ENCODE measurements at places on chromosomes 16 and 17.

DNA sequence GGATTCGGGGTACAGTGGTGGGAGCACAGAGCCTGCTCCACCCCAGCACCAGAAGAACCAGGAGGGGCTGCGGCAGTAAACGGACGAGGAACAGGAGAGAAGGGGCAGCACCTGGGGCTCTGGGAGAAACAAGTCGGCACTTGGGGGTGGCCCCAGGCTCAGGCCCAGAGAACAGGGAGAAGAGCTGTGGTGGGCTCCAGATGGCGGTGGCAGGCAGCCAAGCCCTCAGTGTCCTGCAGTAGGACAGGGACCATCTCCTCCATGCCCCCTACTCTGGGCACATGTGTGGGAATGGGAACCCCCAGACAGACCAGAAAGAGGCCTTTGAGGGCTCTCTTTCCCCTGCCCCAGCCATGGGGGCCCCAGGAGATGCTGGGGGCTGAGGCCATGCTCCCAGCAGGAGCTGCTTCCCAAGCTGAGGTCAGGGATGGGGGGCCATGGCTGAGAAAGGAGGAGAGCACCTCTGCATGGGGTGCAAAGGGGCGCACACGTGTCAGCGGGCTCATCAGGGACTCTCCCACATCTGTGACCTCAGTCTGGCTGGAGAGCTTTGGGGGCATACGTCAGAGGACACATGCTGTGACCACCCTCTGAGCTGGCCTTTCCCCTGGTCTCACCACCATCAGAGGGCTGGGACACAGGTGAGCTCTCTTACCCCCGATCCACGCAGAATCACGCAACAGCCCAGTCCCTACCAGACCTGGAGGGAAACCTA lies 6.8 kb downstream of the USH1G start:
- DNase-seq: no peak

GRCh38 chr17:51079049-51079448 lies 41.6 kb downstream of the SPAG9 start:
- no peak for DNase-seq

DNA sequence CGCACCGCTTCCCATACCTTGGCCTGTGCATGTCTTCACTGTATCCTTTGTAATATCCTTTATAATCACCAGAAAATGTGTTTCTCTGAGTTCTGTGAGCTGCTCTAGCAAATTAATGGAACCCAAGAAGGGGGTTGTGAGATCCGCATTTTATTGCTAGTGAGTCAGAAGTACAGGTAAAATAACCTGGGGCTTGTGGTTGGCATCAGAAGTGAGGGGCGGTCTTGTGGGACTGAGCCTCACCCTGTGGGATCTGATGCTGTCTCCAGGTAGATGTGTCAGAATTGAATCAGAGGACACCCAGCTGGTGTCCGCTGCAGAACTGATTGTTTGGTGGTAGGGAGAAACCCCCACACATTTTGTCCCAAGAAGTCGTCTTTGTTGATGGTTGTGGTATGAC lies 382.4 kb downstream of the SNX29 start:
- no peak for DNase-seq

DNA sequence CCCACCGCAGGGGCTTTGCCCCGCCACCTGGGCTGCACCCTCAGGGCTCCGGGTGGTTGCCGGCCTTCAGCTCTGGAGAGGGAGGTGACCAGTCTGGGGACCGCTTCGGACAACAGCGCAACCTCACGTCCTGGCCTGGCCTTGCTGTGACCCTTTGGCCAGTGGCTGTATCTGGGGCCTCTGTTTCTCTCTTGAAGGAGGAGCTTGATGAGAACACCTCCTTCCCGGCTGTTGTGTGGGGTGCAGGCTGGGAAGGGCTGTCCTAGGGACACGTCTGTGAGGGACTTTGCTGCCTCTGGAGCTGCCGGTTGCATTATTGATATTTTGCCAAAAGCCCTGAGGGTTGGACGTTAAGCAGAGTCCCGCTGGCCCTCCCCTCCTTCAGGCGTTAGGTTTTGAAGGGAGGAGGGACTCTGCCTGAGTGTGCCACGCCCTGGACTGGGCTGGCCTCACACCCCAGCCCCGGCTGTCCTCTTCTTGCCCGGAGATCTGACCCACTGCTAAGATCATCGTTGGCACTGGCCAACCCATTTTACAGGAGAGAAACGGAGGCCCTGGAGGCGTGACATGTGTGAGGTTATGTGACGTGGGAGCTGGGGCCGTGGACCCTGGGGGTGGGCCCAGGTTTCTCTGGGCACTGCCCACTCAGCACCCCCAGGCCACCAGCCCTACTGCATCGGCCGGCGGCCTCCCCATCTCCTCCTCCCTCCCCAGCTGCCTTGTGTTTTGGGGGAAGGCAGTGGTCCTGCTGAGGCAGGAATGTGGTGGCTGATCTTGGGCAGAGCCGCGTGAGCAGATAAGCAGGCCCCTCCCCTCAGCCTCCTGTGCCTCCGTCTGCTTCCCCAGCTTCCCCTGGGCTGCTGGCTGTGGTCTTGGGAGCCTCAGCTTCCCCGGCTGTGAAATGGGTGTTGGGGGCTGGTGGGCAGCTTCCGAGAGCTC lies 8.5 kb downstream of the ZFPM1 start:
- no peak for DNase-seq

DNA sequence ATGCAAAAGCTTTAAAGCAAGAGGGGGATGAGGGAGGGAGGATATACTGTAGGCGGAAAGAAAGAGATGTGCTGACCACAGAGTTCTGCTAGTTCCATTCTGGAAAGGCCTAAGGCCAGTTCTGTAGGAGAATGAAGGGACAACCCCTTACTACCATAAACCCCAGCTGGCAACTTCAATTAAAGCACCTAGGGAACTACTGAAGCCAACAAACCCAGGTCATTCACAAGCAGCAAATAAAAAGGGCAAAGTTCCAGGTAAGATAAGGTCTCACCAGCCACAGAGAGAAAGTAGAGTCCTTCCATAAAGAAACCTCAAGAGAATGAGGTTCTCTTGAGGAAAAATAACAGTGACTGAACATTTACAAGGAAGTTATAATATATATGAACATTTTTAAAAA lies 12.8 kb downstream of the TERF2 start:
- DNase-seq: no peak

GRCh38 chr17:9279893-9280292 lies 258.6 kb downstream of the NTN1 start:
- DNase-seq: no peak

- DNase-seq: no peak
Measured at GRCh38 chr17:40469805-40470675, 26.8 kb downstream of the IGFBP4 start.

GRCh38 chr16:17026600-17027242 lies 444.0 kb downstream of the XYLT1 start:
- no peak for DNase-seq

- peak; percentile 82 for DNase-seq
Measured at GRCh38 chr17:30554839-30555751, 77.9 kb downstream of the GOSR1 start.

DNA sequence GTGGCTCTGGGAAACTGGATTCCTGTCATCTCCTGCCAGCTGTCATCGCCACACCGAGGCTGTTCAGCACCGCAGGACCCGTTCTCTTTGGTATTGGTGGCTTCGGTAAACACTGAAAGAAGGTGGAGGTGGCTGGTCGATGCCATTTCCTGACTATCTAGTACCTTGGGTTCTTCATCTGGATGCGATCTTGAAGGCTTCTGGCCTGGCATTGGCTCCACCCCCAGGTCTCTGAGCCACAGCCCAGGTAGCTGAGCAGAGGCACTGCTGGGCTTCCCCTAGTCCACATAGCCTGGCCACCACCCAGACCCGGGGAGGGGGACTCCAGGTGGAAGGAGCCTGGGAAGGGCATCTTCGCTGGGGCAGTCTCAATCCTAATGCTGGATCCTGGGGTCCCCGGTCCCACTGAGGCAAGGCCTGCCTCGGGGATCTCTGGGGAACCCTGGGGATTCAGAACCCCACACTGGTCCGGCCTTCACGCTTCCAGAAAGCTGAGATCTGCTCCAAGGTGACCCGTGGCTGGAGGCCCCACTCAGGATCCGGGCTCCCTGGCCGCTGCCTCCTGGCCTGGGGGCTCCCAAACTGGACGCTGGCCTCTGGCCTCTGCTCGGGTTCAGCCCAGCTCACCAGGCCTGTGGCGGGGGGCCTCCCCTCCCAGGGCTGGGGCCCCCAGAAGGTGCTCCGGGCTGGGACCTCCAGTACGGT lies 1.8 kb downstream of the C16orf54 start:
- DNase-seq: no peak

DNA sequence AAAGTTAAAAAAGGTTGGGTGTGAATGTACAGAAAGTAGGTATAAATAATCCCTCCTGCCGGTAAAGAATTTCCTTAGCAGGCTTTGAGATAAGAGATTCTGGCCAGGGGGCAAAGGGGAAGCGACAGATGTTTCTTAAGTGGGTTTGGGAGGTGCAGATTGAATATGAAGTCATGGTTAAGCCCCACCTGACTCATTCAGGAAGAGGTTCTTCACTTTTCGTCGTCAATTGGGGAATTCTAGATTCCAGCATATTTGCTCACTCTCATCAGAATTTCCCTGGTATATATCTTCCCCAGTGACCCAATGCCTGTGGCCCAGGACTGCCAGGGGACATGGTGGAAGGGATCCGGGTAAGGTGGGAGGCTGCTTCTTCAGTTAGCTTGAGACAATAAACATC lies 127.8 kb downstream of the CPPED1 start:
- DNase-seq: peak; percentile 78

- DNase-seq: no peak
Measured at GRCh38 chr17:64170286-64170685, 40.3 kb upstream of the ERN1 start.

DNA sequence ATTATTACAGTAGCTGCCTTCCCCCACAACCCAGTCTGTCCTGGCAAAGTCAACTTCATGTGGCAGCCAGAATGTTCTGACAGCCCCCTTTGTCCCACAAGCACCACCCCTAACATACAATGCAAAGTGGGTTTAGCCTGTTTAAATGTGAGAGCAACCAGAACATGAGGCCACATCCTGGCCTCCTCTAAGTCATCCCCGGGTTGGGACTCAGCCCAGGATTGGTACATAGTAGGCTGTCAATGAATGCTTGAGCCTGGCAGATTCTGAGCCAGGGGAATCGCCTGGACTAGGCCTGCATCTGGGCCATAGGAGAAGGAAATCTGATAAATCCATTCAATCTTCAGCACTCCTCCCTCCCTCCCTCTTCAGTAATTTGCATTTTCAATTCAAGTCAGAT lies 4.3 kb upstream of the ITGA3 start:
- no peak for DNase-seq

GRCh38 chr16:83936581-83937165 lies 16.4 kb upstream of the OSGIN1 start:
- DNase-seq: peak; percentile 46

- DNase-seq: no peak
Measured at GRCh38 chr17:21160401-21160800, 33.6 kb downstream of the DHRS7B start.

DNA sequence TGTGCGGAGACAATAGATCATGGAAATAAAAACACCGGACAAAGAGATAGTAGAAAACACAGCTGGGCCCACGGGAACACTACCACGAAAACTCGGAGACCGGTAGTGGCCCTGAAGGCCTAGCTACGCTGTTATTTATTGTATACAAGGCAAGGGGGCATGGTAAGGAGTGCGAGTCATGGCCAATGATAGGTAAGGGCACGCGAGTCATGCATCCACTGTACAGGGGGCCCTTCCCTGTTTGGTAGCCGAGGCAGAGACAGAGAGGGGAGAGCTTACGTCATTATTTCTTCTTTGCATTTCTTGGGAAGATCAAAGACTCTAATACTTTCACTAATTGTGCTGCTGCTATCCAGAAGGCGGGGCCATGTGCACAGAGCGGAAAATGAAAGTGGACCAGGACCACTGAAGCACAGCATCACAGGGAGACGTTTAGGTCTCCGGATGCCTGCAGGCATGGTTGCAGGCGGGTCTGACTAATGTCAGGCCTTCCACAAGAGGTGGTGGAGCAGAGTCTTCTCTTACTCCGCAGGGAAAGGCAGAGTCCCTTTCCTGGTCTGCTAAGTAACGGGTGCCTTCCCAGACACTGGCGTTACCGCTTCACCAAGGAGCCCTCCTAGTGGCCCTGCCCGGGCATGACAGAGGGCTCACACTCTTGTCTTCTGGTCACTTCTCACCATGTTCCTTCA lies 74.4 kb upstream of the ARL4D start:
- peak; percentile 49 for DNase-seq

DNA sequence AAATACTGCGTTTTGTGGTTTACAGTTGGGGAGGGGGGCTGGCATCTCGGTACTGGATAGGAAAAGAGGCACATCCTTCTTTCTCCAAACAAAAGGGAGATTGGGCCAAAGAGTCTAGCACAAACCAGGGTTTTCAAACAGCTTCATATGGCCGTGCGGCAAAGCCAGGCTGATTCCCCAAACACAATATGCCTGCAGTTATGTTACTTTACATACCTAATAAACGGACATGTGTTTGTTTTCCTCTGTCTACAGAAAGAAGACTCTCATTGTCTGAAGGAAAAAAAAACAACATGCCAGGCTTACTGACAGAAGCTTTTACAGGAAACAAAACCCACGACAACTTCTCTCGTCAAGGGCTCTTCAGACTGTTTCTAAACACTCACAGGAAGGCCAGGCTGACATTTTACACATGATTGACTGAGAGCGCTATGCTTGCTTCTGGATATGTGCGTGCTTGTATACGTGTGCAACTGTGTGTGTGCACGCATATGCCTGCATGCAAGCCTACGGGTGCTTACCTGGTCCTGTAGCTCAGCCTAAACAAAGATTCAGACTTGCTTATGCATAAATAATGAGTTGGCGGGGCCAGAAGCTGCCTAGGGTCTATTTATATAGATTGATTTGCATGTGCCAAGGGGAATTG lies 461.0 kb upstream of the C16orf82 start:
- no peak for DNase-seq

- peak; percentile 92 for DNase-seq
Measured at GRCh38 chr17:76397687-76398522, 13.5 kb downstream of the SPHK1 start.

- DNase-seq: no peak
Measured at GRCh38 chr17:59712862-59713261, 5.4 kb downstream of the VMP1 start.

- DNase-seq: no peak
Measured at GRCh38 chr17:50920041-50920410, 53.9 kb upstream of the TOB1 start.

- DNase-seq: peak; percentile 51
Measured at GRCh38 chr16:83953796-83954576, 946 bp downstream of the OSGIN1 start.

- DNase-seq: no peak
Measured at GRCh38 chr17:57674894-57675293, 70.2 kb downstream of the CCDC182 start.

DNA sequence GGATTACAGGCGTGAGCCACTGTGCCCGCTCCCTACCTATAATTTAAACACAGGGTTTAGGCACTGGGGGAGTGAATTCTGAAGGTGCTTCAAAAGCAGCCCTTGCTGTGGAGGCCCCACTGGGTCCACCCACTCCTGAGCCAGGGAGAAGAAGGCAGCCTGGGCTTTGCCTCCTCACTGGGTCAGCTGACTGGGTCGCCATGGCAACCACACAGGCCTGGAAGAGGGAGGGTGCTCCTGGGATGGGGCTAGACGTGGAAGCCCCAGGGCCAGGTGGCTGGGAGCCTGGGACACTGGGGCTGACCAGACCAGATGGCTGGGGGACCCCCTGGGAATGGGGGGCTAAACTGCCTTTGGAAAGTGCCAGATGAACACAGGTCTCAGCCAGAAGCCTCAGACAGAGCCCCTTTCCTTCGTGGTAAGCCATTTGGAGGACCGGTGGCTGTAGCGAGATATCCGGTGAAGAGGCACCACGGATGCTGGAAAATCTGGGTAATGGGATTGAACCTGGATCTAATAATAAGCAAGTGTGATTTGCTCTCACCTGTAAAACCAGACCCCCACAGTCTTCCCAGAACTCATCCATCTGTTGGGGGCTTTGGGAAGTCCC lies 32.9 kb downstream of the TRARG1 start:
- DNase-seq: peak; percentile 90

All from NCI-H82 (cell line).